T-helper 1 cell treated with Interleukin-12 subunit alpha and Interleukin-12 subunit beta and Interleukin-4 antibody, amounts not matched to agents 30 ng/mL and 1 ng/mL, for 36 hours (primary cell): ENCODE measurements at places on chromosomes 1 and 21. TPM values are rescaled to one million over a fixed set of nuclear protein-coding genes. Genes with fewer than 3 reads are reported as not detected.

The CDA gene
- total RNA-seq = not detected in 2 replicates

The RNF220 gene
- total RNA-seq = 84.0 and 86.6 TPM in 2 replicates

The PIGR gene
- total RNA-seq = 0.05 TPM in 1 of 2 replicates, not detected in the other

The C1orf116 gene
- not detected in 2 replicates for total RNA-seq

The FCRL6 gene
- 0.34 and 0.49 TPM in 2 replicates for total RNA-seq

The OR2AK2 gene
- 0.20 TPM in 1 of 2 replicates, not detected in the other for total RNA-seq

The SV2A gene
- total RNA-seq = 21.9 and 23.2 TPM in 2 replicates

The LCE3D gene
- not detected in 2 replicates for total RNA-seq

The FCAMR gene
- total RNA-seq = 0.15 and 0.17 TPM in 2 replicates

The ST3GAL3 gene
- total RNA-seq = 18.5 and 22.4 TPM in 2 replicates

The SPAG17 gene
- total RNA-seq = not detected in 2 replicates

The KCND3 gene
- total RNA-seq = not detected in 2 replicates

The RPE65 gene
- not detected in 2 replicates for total RNA-seq

The SRGAP2C gene
- 48.3 and 59.6 TPM in 2 replicates for total RNA-seq

The OR10Z1 gene
- not detected in 2 replicates for total RNA-seq

The TTC39A gene
- total RNA-seq = not detected in 2 replicates

The SYT6 gene
- not detected in 2 replicates for total RNA-seq

The IL23R gene
- total RNA-seq = 6.8 and 6.9 TPM in 2 replicates
